ENCODE measurements at places on chromosomes 1 and 21. TPM values are rescaled to one million over a fixed set of nuclear protein-coding genes. Genes with fewer than 3 reads are reported as not detected.

The SH2D1B gene
- 0.15 TPM for total RNA-seq

The PKLR gene
- not detected for total RNA-seq

The HCRTR1 gene
- total RNA-seq: not detected

The ADGRL4 gene
- 7.0 TPM for total RNA-seq

The NIT1 gene
- 38.8 TPM for total RNA-seq

The BRINP3 gene
- total RNA-seq: not detected

The CNIH4 gene
- 58.3 TPM for total RNA-seq
